Left ventricle myocardium inferior (tissue), 1 donor: ENCODE measurements at places on chromosomes 5 and 9. TPM values are rescaled to one million over a fixed set of nuclear protein-coding genes. Genes with fewer than 3 reads are reported as not detected.
A peak's percentile ranks its signal among the peaks of the same experiment; 100 is the strongest.

Gene NDST1
- total RNA-seq = 58.9 TPM

Gene ANKRD31
- 0.11 TPM for total RNA-seq

GRCh38 chr5:154444556-154445421, 1.0 kb upstream of the SAP30L start:
- DNase-seq = peak; percentile 16
- peaks cover 26% of the 10 kb centered on the region for H3K36me3 ChIP-seq
- no peaks in the 10 kb centered on the region for H3K27me3 ChIP-seq
- peak overlapping the region; percentile 95 for H3K4me3 ChIP-seq

Gene CCDC192
- not detected for total RNA-seq

Gene ZNF354B
- 7.2 TPM for total RNA-seq

GRCh38 chr9:97873425-97873824, 20.4 kb downstream of the FOXE1 start:
- no peak overlapping the region for H3K4me3 ChIP-seq
- DNase-seq = no peak
- no peak overlapping the region for H3K27ac ChIP-seq
- H3K36me3 ChIP-seq = no peaks in the 10 kb centered on the region
- H3K4me1 ChIP-seq = peaks cover 10% of the 10 kb centered on the region

DNA sequence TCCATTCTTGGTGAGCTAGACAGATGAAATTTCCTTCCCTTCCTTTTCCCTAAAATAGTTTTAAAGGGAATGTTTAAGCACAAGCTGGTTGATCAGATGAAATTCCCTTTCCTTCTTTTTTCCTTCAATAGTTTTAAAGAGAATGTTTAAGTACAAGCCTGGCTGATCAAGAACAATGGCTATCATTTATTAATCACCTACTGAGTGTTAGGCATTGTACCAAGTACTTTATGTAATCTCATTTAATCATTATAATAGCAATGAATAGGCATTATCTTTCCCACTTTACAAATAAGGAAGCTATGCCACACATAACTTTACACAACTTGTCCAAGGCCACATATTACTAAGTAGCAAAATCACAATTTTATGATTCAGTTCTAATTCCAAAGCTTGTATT, 152.0 kb upstream of the ACOT12 start:
- H3K4me3 ChIP-seq = no peak overlapping the region
- no peaks in the 10 kb centered on the region for H3K4me1 ChIP-seq
- H3K27ac ChIP-seq = no peak overlapping the region
- no peaks in the 10 kb centered on the region for H3K27me3 ChIP-seq
- H3K36me3 ChIP-seq = no peaks in the 10 kb centered on the region

Gene CMBL
- total RNA-seq = 50.4 TPM

GRCh38 chr5:150853561-150853960, 7.2 kb downstream of the IRGM start:
- no peak overlapping the region for H3K27ac ChIP-seq
- H3K4me1 ChIP-seq = no peaks in the 10 kb centered on the region
- DNase-seq = no peak
- no peaks in the 10 kb centered on the region for H3K36me3 ChIP-seq

DNA sequence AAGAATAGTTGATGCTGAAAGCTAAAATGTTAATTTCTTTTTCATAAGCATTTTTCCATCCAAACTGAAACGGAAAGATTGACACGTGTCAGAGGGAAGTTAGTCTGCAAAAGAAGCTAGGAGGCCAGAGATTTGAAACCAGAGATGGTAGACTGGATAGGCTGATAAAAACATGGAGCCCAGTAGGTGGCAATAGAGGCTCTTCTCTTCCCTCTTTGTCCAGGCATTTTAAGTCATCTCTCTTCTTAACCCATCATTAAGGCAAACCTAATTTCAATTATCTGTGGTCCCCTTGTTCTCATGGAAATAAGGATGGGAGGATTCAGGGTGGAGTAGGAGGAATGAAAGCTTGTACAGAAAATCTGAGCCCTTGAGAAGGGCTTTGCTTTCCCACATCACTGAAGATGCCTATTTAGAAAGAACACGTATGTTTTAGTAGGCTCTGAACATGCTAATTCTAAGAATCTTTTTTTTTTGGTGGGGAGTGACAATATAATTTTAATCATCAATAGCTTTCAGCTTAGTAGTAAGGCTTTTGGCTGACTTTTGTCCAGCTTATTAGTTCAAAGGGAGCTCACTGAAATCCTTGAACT, 66.6 kb downstream of the ZNF474 start:
- H3K4me1 ChIP-seq = no peaks in the 10 kb centered on the region
- H3K27ac ChIP-seq = no peak overlapping the region
- DNase-seq = no peak
- H3K27me3 ChIP-seq = no peaks in the 10 kb centered on the region
